ENCODE measurements at places on chromosomes 4 and X. TPM values are rescaled to one million over a fixed set of nuclear protein-coding genes. Genes with fewer than 3 reads are reported as not detected.

DNA sequence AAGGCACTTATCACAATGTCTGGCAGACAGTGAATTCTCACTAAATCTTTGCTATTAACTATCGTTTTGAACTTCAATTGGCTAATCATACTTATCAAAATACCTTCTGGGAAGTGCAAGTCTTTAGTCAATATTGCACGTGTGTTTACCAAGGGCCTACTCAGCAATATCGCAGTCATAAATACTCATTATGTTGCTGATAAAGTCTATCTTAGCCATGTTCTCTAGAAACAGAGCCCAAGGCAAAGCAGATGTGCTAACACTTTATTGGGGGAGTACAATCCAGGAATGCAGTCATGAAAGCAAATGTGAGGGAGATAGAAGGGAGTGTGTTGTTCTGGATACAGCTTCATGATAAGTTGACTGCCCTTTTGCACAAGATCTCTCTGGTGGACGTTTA, 90.5 kb downstream of the FBXO8 start:
- no peak for DNase-seq

- DNase-seq = no peak
These were observed 185.5 kb upstream of the AFF2 start for GRCh38 chrX:148314876-148315275.

GRCh38 chr4:25687773-25688172, 32.1 kb downstream of the SLC34A2 start:
- DNase-seq = no peak

GRCh38 chrX:47172549-47172948, 21.1 kb upstream of the UBA1 start:
- no peak for DNase-seq

DNA sequence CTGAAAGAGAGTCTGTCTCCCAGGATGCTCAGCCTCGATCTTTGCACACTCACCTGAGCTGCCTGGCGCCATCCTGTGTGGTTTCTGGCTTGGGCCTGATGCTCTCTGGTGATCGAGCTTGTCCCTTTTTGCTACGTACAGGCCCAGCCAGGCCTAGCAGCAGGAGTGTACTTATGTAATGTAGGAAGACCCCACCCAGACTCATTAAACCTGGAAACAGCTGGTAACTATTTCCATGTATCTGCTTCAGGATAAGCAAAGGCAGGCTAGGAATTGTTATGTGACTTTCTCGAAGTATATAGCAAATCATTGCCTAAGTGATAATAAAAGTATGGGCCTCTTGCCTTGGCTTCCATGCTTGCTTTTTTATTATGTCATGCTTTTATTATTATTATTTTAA, 18.6 kb upstream of the ARSJ start:
- DNase-seq = no peak

- no peak for DNase-seq
These were observed 7.0 kb upstream of the GATA1 start for GRCh38 chrX:48779399-48779798.

- DNase-seq = no peak
These were observed 200.2 kb downstream of the CLCN4 start for GRCh38 chrX:10356979-10357378.

GRCh38 chr4:67394879-67395278, 150.4 kb downstream of the CENPC start:
- DNase-seq = no peak

The SULT1E1 gene
- total RNA-seq = 2.3 TPM

The S100P gene
- not detected for total RNA-seq

The PNMA6E gene
- not detected for total RNA-seq

The PCDH10 gene
- total RNA-seq = under 0.01 TPM

The HAUS3 gene
- total RNA-seq = 5.8 TPM

The MAGEA2 gene
- not detected for total RNA-seq

The ARAP2 gene
- 0.13 TPM for total RNA-seq
